ENCODE measurements at places on chromosomes 6 and 20.

- H3K36me3 ChIP-seq = no peaks in the 10 kb centered on the region
- H3K4me3 ChIP-seq = no peak overlapping the region
- peaks cover 9% of the 10 kb centered on the region for H3K27me3 ChIP-seq
- H3K4me1 ChIP-seq = no peaks in the 10 kb centered on the region
- no peak overlapping the region for H3K27ac ChIP-seq
Observed at GRCh38 chr6:17473554-17473953, 80.2 kb downstream of the CAP2 start.

GRCh38 chr6:88867841-88868731, 95.3 kb downstream of the RNGTT start:
- peaks cover 7% of the 10 kb centered on the region for H3K36me3 ChIP-seq
- no peak overlapping the region for H3K4me3 ChIP-seq
- no peak overlapping the region for H3K27ac ChIP-seq
- peaks cover 29% of the 10 kb centered on the region for H3K4me1 ChIP-seq

DNA sequence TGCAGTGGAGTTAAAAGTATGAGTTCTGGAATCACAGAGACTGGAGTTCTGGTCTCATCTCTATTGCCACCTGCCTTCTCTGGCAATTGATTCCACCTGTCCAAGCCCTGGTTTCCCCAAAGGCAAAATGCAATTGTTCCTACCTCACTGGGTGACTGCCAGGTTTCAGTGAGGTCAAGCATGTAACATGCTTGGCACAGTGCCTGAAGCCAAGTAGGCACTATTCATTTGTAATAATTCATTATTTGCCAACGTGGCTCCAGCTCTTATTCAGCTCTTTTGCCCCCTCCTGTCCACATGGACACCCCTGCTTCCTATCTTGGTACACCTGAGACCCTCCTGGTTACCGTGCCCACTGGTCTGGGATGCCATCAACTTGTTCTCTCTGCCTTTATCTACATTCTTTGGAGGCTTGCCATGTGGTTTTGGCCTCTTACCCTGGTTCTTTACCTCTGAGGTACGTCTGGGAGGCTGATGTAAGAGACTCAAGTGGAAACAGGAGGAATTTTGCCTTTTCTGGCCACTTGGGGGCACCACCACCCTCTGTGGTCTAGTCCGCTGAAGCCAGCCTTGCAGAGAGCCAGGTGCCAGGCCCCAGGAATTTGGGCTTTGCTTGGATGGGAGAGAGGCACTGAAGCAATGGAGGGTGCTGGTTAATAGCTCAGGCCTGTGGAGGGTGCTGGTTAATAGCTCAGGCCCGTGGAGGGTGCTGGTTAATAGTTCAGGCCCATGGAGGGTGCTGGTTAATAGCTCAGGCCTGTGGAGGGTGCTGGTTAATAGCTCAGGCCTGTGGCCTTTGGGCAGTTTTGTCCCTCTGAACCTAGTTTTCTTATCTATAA, 1.7 kb downstream of the KCNK15 start:
- peak overlapping the region; percentile 34 for H3K27ac ChIP-seq
- peak; percentile 87 for DNase-seq
- no peaks in the 10 kb centered on the region for H3K36me3 ChIP-seq
- peak overlapping the region; percentile 7 for H3K4me3 ChIP-seq
- peaks cover 30% of the 10 kb centered on the region for H3K27me3 ChIP-seq

DNA sequence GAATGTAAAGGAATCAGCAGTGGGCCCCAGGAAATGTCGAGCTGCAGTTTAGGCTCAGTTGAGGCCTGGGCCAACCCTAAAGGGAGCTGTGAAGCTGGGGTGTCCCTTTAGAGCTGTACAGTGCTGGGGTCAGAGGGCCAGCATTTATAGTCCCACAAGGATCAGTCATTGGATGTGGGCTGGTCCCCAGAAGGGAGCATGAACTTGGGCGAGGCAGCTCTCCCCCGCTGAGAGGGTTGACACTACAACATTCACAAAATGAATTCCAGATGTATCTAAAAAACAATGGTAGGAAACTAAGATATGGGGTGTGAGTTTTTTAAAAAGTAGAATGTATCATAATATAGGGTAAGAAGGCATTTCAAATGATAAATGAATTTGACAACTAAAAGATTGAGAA, 29.7 kb upstream of the TMX4 start:
- no peak for DNase-seq
- H3K36me3 ChIP-seq = no peaks in the 10 kb centered on the region
- no peak overlapping the region for H3K27ac ChIP-seq
- H3K4me1 ChIP-seq = no peaks in the 10 kb centered on the region
- H3K27me3 ChIP-seq = peaks cover 14% of the 10 kb centered on the region

- H3K27ac ChIP-seq = no peak overlapping the region
- H3K27me3 ChIP-seq = peaks cover 58% of the 10 kb centered on the region
- H3K4me1 ChIP-seq = no peaks in the 10 kb centered on the region
- H3K4me3 ChIP-seq = no peak overlapping the region
Observed at GRCh38 chr6:41634657-41635056, 3.6 kb upstream of the MDFI start.

DNA sequence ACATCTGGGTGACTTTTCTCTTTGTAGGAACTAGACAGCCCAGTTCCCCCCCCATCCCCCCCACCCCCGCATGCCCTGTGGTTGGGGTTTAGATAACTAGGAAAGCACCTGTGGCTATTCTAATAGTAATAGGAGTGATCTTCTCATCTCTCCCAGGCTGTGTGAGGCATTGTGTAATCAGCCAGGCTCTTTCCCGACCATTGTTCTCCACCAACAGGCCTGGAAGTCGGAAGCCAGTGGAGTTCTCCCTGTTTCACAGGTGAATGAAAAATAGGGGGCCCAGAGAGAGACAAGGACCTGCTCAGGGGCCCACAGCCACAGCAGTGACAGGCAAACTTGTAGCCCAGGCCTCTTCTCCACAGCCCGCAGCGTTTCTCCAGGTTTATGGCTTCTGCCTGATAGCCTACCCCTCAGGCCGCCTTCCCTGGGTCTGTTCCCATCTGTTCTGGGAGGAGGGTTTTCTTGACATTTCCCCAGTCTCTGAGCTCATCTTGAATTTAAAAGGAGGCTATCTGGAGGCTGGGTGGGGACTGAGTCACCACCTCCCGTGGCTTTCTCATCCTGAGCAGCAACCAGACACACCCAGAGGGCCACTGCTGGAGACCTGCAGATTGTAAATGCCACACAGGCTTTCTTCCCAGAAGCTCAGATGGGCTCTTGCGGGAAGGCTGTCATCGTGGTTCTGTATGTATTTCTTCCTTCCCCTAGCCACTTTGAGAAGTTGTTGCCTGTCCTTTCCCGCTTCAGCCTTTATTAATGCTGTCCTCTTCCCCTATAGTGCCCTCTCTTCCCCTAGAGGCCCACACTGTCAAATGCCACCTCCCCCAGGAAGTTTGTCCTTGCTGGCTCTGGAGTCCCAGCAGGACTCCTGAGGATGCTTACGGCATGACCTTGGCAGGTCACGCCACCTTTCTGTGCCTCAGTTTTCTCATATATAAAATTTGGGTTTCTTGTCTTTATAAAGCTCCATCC, 75.9 kb upstream of the MYL9 start:
- H3K4me3 ChIP-seq = peak overlapping the region; percentile 68
- DNase-seq = peak; percentile 78
- peaks cover 71% of the 10 kb centered on the region for H3K4me1 ChIP-seq
- H3K36me3 ChIP-seq = peaks cover 4% of the 10 kb centered on the region

DNA sequence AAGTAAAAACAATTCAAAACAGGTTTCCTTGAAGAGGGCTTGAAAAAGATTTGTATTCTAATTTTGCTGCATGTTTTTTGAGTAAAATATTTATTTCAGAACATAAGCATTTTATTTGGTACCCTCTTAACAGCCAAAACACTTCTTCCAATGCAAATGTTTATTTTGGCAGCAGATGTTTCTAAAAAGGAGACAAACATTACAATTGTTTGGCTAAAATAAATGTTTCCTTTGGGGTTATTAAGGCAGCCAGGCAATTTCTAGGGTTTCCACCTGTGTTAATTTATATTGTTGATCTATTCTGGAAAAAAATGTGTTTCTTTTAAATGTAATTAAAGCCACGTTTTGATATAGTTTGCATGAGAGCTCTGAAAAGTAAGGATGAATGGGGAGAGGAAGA, 56.6 kb downstream of the ARID1B start:
- peaks cover 9% of the 10 kb centered on the region for H3K4me1 ChIP-seq
- no peaks in the 10 kb centered on the region for H3K27me3 ChIP-seq
- H3K27ac ChIP-seq = no peak overlapping the region
- H3K36me3 ChIP-seq = peaks cover 20% of the 10 kb centered on the region

- H3K4me3 ChIP-seq = no peak overlapping the region
- H3K27ac ChIP-seq = no peak overlapping the region
- peaks cover 10% of the 10 kb centered on the region for H3K4me1 ChIP-seq
Observed at GRCh38 chr6:90496258-90497016, 90.4 kb downstream of the MAP3K7 start.

GRCh38 chr6:21265034-21265729, 328.4 kb upstream of the SOX4 start:
- H3K27me3 ChIP-seq = no peaks in the 10 kb centered on the region
- H3K27ac ChIP-seq = peak overlapping the region; percentile 34
- no peaks in the 10 kb centered on the region for H3K36me3 ChIP-seq
- no peak overlapping the region for H3K4me3 ChIP-seq
- no peak for DNase-seq

DNA sequence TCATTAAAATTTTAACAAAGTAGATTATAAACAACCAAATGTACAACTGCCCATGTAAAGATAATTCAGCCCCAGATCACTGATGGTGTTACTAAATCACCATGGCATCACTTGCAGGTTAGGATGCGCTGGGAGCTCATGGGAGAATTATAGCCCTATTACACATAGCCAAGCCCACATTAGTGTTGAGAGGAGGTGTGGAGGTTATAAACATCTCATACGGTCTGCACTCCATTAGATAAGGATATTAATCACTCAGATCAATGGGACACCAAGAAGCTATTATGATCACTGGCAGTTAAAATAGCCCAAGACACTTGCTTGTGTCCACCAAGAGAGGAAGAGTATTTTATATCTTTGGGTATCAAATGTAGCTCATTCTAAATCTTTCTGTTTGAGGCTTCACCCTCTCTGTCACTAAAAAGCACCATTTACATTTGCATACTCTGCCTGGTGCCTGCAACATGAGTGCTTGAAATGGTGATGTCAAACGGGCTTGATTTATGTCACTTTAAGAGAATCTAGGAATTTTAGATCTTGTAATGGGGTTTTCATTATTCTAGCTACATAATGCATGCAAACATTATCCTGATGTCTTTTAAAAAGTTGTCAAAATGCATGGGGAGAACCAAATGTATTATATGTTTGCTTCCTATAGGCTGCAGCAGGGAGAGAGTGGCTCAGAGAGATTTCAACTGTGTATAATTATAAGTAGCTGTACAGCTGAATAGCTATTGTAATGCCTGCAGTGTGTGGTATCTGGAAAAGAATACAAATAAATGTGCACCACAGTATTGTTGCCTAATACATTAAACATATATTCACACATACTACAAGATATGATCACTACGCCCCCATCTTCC, 654.1 kb upstream of the MARCKS start:
- H3K36me3 ChIP-seq = no peaks in the 10 kb centered on the region
- no peaks in the 10 kb centered on the region for H3K4me1 ChIP-seq
- no peak for DNase-seq
- H3K27ac ChIP-seq = no peak overlapping the region

GRCh38 chr6:44016131-44016870, 111.0 kb downstream of the MRPL14 start:
- DNase-seq = no peak
- no peaks in the 10 kb centered on the region for H3K36me3 ChIP-seq
- no peak overlapping the region for H3K4me3 ChIP-seq
- peaks cover 2% of the 10 kb centered on the region for H3K4me1 ChIP-seq
- peaks cover 30% of the 10 kb centered on the region for H3K27me3 ChIP-seq

GRCh38 chr6:55184782-55185530, 10.6 kb downstream of the HCRTR2 start:
- no peaks in the 10 kb centered on the region for H3K27me3 ChIP-seq
- H3K27ac ChIP-seq = no peak overlapping the region
- H3K4me1 ChIP-seq = no peaks in the 10 kb centered on the region
